ENCODE measurements at places on chromosomes 13 and 19.

- no peak for DNase-seq
Measured at GRCh38 chr19:1084024-1084868, 10.9 kb downstream of the POLR2E start.

GRCh38 chr13:54614726-54615125, 1586.1 kb downstream of the OLFM4 start:
- DNase-seq, result no peak

GRCh38 chr13:66506979-66507378, 723.2 kb downstream of the PCDH9 start:
- DNase-seq, result no peak

DNA sequence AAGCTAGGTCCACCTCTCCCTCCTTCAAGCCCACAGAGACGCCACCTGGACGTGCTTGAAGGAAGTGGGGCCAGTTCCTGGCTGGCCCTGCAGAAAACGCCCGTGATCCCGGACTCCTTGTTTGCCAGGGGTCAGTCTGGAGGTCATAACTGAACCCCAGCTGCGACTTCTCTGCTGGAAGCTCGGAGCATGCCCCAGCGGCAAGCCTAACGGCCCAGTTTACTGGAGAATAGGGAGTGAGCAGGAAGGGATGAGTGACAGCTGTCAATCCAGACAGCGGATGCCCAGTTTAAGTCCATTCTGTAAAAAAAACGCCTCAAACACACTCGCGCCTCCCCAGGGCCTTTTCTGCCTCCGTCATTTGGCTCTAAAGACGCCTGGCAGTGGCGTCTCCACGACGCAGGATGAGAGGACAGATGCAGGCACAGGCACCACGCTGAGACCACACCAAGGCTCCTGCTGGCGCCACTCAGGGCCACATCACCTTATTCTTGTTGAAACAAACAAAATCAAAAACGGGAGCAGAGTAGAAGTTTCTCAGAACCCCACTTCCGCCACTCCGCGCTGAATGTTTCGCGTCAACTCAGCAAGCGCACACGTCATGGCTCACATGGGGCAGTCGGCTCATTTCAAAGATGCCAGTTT, 57.6 kb downstream of the RASA3 start:
- no peak for DNase-seq

- no peak for DNase-seq
Measured at GRCh38 chr13:67914535-67914934, 684.4 kb upstream of the PCDH9 start.

DNA sequence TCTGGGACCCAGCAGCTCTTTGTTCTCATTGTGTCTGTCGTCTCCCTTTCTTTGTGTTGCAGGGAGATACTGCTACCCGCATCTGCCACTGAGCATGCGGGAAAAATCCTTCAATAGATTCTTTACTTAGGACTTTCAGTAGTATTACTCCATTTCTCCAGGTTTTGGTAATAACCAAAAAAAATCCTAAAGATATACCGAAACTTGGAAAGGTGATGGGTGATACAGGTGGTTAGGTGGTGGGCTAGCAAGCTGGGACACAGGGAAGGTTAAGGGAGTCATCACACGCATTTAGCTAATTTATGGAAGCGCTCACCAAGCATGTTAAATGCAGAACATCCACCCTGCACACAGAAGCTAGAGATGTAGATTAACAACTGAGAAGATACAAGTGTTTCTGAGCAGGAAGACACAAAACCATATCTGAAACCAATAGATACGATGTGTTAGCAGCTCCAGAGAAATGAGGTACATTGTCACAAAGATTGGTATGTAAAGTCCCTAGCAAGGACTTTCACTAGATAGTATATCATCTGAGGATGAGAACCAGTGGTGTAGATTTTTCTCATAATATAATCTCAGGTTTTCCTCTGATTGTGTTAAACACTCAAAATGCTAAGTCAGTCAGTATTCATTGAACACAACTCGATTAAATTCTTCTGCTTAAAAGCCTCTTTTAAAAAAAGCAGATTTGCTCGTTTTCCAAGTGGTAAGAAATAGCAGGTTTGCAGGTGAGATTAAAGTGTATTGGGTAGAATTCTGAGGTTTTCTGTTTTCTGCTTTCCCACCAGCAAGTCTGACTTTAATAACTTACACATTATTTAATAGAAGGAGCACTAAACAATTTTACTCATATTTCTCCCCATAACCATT, 1.2 kb upstream of the SLAIN1 start:
- no peak for DNase-seq

- peak; percentile 66 for DNase-seq
Measured at GRCh38 chr19:46753420-46754155, 7.3 kb upstream of the STRN4 start.

- DNase-seq, result peak; percentile 7
Measured at GRCh38 chr13:51895906-51896888, 34.4 kb downstream of the CCDC70 start.

DNA sequence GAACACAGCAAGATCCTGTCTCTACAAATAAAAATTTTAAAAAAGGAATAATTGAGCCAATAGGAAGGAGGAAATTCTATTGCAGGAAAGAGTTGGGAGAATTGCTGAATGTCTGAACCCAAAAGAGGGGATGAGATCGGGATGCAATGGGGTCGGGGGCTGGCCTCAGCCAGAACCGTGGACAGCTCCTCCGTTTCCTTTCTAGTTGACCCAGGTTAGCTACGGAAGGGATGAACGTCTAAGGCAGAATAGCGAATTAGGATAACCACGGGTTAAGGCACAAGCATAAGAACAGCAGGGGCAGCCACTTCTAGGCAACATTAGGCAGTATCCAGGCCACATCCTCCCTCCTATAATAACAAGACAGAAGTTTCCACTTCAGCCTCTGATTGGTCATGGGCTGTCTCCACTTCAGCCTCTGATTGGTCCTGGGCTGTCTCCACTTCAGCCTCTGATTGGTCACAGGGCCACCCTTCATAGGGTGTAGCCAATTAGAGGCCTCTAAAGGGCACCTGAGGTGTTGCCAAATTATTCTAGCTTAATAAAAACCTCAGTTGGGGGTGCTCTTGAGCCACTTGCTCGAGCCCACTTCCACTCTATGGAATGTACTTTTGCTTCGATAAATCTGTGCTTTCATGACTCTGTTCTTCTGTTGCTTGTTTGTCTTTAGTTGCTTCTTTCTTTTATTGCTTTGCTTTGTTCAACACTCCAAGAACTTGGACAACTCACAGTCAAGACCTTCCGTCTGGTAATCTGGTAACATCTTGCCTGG, 24.9 kb upstream of the TPM4 start:
- DNase-seq, result peak; percentile 28

DNA sequence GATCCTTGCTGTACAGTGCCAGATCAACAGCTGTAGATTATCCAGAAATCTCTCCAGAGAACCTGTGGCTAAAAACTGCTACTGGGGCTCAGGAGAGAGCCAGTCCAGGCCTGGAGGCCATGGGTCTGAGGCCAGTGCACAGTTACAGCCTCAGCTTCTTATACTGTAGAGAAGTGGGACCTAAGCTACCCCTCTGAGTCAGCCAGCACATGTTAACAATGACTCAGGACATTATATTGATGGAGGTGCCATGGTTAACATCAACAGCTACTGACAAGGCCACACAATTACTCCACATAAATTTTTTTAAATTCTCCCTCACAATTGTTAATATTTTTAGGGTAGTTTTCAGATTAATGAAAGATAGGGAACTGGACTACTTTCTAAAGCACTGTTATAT, 138.5 kb downstream of the RBM26 start:
- DNase-seq, result no peak

GRCh38 chr13:25478186-25478585, 106.4 kb downstream of the ATP8A2 start:
- no peak for DNase-seq

DNA sequence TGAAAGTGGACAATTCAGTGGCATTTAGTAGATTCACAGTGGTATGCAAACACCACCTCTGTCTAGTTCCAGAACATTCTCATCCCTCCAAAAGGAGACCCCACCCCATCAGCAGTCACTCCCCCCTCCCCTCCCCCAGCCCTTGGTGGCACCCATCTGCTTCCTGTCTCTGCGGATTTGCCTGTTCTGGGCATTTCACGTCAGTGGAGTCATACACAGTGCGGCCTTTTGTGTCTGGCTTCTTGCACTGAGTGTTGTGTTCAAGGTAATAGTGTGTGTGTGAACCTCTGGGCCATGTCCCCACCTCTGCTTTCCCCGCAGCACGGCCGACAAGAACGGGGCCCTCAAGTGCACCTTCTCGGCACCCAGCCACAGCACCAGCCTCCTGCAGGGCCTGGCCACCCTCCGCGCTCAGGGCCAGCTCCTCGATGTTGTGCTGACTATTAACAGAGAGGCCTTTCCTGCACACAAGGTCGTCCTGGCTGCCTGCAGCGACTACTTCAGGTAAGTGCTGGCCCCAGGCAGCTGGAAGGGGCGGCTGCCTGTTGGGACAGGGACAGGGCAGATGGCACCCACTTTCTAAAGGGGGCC, 19.4 kb upstream of the CRTC1 start:
- DNase-seq, result no peak

GRCh38 chr19:2446381-2446780, 10.4 kb downstream of the LMNB2 start:
- DNase-seq, result no peak

DNA sequence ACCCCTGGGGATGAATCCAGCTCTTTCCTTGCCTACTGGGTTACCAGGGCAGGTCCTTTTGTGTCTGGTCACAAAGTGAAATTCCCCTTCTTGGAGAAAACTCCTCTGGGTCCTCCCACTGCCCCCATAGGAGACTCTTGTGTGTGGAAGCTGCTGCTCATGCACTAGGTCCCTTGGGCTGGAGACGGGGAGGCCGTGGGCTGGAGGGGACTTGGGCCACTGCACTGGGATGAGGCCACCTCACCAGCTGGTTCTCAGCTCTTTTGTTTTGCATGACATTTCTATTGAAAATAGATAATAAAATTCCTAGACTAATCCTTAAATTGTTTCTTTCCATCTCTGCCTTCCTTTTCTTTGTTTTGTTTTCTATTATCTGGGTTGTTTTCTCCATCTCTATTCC, 62.4 kb downstream of the TEX29 start:
- DNase-seq, result no peak

- no peak for DNase-seq
Measured at GRCh38 chr13:24217601-24218281, 57.2 kb downstream of the SPATA13 start.

GRCh38 chr19:46115396-46116106, 8.9 kb downstream of the IGFL3 start:
- DNase-seq, result no peak

DNA sequence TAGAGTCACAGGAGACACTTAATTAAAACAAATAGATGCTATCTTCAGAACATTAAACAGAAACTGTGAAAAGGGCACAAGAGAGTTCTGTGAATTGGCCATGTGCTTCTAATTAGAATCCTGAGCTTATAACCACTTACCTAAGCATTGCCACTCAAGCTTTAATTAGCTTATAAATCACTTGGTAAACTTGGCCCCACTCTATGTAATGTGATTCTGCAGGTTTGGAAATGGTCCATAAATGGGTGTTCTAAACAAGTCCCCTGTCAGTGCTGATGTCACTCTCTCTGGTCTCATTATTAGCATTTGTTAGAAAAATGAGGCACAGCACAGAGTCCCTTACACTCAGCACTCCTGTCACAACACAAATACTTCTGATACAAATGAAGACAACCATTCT, 18.0 kb downstream of the ZNF91 start:
- no peak for DNase-seq

DNA sequence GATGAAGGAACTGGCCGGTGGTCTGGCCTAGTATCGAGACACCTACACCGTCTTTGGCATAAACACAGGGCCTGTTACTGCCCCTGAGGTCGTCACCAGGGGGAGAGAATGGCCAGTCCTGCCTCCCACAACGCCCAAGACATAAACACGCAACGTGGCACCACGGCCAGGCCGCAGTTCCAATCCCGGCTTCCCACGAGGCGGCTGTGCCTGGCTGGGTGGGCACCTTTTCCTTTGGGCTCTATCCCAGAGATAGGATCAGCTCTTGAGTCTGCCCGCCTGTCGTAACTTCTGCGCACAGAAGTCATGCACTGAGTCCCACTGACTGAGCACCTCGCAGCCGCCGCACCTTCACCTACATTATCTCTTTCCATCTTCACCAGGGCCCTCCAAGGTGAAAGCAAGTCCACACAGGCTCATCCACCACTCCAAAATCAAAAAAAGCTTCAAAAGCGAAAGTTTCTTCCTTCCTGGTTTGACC, 1.1 kb downstream of the MIER2 start:
- DNase-seq, result no peak

GRCh38 chr19:57135797-57136196, 9.2 kb downstream of the ZIM3 start:
- DNase-seq, result no peak

DNA sequence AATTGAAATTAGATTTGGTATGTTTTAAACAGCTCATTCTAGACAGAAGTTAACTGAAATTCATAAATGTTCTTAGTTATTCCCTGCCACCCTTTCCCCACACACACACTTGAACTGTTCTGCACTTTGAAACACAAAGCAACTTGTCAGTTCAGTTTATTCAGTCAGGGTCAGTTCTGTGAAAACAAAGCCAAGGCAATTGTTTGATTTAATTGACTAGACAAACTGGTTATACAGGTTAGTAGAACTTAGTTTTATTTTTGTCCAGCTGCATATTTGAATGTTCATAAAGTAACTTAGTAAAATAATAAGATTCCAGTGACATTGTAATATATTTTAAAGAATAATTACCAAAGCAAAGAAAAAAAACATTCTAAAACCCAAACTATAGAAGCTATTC, 98.3 kb upstream of the KLF5 start:
- no peak for DNase-seq

DNA sequence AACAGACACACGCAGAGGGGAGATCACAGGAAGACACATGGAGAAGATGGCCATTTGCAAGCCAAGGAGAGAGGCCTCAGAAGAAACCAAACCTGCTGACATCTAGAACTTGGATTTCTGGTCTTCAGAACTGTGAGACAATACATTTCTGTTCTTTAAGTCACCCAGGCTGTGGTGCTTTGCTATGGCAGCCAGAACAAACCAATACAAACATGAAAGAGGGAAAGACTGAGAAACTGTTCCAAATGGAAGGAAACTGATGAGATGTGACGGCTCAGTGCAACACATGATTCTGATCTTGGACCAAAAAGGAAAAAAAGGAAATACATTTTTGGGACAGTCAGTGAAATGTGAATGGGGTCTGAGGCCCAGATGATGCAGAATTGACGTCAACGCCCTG, 30.2 kb upstream of the SACS start:
- no peak for DNase-seq

DNA sequence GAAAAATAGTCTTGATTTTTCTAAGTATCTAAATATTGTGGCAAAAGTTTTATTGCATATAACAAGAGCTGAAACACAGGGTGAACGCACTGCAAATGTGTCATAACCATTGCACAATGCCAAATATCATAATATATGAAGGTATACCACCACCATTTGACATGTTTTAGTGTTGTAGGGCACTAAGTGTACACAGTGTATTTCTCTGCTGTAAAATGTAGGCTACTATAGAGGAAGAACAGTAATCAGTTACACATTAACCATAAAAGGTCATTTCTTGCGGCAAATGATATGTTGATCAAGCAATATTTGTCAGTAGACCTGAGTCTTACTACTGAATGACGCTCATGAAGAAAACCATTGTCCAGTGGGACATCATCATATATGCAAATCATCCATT, 18.3 kb upstream of the KLF5 start:
- no peak for DNase-seq

Data from effector CD4-positive, alpha-beta T cell (primary cell).